ENCODE measurements at places on chromosomes 4 and X.

GRCh38 chrX:115413246-115413878 lies 123.8 kb downstream of the LUZP4 start:
- DNase-seq: no peak

GRCh38 chrX:119236623-119237561 lies 807 bp downstream of the PGRMC1 start:
- DNase-seq: peak; percentile 41

- DNase-seq: no peak
Measured at GRCh38 chrX:96405842-96406241, 278.8 kb upstream of the DIAPH2 start.

DNA sequence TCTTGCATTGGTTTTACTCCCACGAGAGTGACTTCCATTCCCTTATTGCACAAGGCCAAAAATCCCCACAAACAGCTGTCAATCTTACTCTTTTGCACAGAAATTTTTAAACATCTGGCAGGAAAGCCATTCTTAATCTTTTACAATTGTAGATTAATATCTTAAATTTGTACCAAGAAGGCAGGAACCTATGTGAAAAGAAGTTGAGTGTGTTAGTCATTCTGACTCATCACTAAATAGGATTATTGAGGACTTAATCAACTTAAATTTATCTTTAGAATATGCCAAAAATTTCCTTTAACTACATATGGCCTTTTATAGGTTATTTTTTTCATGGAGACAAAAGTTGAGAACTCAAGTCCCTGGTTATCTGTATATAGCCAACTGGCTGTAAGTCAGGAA lies 49.0 kb upstream of the VEGFC start:
- no peak for DNase-seq

- no peak for DNase-seq
Measured at GRCh38 chr4:185261946-185262345, 52.5 kb downstream of the SNX25 start.

DNA sequence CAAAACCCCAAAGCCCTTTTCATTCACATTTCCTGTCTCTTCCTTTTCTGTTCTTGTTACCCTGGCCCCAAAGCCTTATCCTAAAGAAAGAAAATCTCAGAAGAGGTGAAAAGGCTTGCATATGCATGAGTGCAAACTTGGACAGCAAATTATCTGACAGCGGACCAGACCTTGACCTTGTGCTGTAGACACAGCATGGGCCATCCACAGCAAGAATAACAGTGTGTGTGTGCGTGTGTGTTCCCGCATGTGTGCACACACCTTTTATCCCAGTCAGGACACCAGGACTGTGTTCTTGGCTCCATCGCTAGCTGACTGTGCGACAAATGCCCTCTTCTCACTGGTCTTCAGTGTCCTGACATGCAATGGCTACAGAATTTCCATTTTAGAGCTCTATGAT lies 35.3 kb downstream of the ZBTB49 start:
- no peak for DNase-seq

DNA sequence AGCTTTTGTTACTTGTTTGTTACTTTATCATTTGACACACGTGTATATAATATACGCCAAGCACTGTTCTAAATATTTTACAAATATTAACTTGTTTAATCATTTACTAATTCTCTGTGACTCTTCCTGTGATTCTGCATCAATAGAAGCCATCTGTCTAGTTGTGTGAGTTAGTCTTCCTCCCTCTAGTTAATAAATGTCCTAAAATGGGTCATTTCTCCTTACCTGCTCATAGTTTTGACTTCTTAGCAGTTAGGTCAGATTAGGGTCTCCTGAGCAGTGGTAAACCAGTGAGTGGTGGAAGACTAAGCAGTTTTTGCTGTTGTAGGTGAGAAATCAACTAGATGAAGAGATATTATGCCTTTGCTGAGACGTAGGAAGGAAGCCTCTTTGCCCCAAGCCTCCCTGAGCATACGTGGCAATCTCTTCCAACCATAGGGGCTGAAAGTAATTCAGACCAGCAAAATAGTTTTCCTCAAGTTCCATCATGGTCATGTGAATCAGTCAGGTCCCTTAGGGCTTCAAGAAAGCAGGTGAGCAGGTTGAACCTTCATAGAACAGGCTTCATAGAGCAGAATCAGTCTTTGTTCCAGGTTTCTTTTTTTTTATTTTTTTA lies 38.7 kb upstream of the THOC2 start:
- DNase-seq: no peak

DNA sequence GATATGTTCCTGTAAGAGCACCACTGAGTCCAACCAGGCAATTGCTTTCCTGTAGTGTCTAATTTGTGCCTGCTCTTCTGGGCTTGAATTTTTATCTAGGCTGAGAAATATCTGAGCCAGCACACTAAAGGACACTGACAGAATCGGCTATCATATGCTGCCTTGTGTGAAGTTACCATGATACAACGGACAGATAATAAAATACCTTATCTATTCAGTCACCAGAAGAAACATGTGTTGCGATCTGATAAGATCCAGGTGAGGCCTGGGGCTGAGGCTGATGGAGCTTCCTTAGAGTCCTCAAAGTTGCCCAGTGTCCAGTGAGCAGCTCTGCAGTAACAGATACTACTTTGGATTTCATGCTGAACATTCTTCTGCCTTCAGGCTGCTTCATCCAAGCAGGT lies 111.8 kb downstream of the ZNF518B start:
- no peak for DNase-seq

GRCh38 chrX:79336869-79337815 lies 30.0 kb downstream of the ITM2A start:
- DNase-seq: no peak

DNA sequence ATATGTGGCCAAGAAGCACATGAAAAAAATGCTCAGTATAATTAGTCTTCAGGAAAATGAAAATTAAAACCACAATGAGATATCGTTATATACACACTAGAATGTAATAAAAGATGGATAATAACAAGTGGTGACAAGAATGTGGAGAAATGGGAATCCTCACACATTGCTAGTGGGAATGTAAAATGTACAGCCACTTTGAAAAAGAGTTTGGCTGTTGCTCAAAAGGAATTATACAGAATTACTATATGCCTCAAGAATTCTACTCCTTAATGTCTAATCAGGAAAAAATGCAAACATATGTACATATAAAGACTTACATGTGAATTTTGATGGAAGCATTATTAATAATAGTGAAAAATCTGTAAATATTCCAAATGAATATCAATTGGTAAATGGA lies 102.2 kb downstream of the SPCS3 start:
- no peak for DNase-seq

DNA sequence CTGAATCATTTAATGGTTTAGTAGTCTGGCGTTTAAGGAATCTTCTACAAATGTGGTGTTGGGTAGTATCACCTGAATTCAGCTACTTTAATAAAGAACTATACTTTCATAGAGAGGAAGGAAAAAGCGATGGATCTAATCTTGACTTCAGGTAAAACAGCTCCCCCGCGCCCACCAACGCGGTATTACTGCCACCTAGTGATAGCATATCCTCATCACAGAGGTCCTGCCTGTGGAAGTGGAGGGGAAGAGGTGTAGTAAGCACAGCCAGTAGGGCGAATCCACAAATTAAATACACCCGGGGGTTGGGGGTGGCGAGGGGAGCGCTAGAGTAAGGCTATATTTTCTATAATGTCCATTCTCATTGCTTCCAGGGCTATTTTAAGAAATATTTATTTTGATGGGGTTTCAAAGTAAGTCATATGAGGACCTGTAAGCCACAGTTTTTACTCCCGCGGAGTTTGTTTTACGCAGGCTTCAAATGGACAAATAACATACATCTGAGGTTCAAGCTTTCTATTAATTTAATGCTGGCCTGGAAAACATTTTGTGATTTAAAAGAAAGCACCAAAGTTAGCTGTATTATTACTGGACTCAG lies 8.3 kb upstream of the DAPP1 start:
- DNase-seq: peak; percentile 83

DNA sequence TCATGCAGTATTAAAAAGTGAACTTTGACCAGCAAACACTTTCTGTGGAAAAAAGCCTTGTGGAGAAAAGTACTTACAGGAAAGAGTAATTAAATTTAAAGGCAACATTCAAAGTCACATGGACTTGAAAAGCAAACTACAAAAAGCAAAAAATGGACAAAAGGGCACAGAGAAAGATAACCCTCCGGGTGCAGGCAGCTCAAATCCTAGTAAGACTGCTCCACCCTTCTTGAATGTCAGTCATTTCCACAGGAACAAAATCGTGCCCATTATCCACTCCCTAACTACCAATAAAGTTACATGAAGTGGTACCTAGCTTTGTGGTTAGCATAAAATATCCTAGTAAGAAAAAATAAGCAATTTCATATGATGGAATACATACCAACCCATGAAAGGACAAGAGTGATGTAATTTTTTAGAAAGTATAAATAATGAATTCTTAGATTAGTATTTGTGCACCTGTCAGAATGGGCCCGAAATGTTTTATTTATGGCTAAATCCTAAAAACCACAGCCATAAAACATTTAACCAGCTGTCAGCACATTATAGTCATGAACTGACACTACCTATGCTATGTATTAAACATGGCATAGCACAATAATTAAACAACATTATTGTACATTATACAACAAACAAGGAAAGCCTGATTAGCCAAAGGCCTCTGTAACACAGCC lies 43.3 kb downstream of the MAML3 start:
- no peak for DNase-seq

DNA sequence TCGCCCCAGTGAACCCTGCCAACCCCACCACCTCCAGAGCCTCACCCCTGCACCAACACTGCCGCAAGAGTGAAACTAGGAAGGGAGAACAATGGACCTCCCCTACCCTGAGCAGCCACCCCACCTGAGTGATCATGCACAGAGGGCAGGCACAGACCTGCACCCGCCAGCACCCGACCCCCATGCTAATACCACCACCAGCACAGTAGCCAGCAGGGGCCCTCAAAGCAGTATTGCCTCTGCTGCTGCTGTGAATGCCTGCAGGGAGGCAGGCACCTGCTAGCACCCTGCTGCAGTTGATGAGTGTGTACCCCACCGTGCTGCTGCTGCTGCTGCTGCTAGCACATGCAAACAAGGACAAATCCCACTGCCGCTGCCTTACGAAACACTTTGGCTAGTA lies 100.1 kb downstream of the RAB28 start:
- no peak for DNase-seq

DNA sequence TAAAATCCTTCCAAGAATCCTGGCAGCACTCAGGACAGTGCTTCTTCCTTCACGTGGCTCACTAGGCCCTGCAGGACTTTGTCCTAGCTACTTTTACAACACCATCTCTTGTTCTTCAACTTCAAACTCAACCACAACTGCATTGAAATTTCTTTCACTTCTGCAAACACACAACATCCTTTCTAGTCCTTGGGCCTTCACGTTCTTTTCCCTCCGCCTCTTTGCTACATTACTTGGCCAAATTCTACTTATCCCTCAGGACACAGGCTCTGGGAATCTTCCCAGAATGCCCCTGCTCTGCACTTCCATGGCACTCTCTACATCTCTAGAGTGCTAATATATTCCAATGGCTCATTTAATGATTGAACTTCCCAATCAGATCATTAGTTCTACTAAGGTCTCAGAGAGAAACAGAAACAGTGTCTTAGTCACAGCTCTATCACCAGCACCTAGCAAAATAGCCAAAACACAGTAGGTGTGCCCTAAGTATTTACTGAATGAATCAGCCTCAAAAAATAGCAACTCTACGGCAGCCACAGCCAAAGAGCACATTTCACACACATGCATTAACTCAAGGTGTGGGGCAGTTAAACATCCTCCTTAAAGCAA lies 73.3 kb downstream of the MANBA start:
- no peak for DNase-seq
